ENCODE measurements at places on chromosomes 4 and X. TPM values are rescaled to one million over a fixed set of nuclear protein-coding genes. Genes with fewer than 3 reads are reported as not detected.
A peak's percentile ranks its signal among the peaks of the same experiment; 100 is the strongest.

Gene JADE3
- total RNA-seq, result 1.8 TPM

Gene C4orf51
- total RNA-seq, result not detected

Gene TMPRSS11B
- not detected for total RNA-seq

Gene DLG3
- total RNA-seq, result 6.5 TPM

Gene DSPP
- total RNA-seq, result not detected

GRCh38 chrX:80223982-80224579 is 196.2 kb upstream of the TENT5D start:
- no peak for DNase-seq

- no peak for DNase-seq
Measured at GRCh38 chr4:175929441-175929840, 117.4 kb upstream of the GPM6A start.

DNA sequence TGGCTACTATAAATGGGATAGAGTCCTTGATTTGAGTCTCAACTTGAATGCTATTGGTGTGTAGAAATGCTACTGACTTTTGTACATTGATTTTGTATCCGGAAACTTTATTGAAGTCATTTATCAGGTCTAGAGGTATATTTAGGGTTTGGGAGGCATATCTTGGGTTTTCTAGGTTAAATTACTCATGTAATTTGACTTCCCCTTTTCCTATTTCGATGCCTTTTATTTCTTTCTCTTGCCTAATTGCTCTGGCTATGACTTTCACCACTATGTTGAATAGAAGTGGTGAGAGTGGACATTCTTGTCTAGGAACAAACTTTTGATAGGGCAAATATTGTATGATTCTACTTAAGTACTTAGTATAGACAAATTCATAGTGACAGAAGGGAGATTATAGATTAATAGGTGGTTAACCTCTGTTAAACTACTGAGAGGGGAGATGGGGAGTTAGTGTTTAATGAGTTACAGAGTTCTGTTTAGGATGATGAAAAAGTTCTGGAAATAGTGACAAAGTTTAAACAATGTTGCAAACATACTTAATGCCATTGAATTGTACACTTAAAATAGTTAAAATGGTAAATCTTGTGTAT is 22.8 kb upstream of the HSPA4L start:
- no peak for DNase-seq

DNA sequence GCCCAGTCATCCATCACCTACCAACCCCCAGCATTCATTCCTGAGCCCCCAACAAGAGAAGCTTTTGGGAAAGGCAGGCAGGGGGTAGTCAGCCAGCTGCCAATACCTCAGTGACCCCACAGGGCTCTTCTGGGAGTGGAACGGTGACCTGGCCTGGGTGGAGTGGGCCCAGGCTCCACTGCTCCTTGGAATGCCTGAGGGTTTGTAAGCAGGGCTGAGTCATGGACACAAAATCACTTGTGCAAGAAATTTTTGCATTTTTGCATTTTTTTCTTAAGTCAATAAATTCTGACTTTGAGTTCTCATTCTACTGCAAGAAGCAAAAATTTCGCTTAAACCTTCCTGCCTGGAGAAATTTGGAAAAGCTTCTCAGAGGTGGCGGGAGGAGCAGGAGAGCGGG is 18.5 kb downstream of the SORCS2 start:
- no peak for DNase-seq

DNA sequence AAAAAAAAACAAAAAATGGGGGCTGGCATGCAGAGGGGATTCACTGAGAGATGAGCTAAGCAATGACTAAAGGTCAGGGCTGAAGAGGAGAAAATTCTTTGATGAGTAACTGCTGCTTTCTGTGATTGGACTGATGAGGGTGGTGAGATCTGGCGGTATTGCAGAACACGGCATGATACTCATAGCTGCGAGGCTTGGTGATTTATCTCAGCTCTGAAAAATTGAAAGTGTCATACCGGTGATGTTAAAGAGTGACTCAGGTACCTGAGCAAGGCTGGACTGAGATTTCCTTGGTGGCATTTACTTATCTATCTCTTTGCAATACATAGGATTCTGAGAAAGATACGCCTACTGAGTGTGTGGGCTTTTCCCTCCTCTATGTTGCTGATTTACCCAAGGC is 204.1 kb upstream of the DDX53 start:
- DNase-seq, result no peak

- no peak for DNase-seq
Measured at GRCh38 chrX:41352329-41352838, 18.4 kb downstream of the DDX3X start.

GRCh38 chr4:156606554-156607477 is 364.8 kb downstream of the PDGFC start:
- DNase-seq, result no peak

DNA sequence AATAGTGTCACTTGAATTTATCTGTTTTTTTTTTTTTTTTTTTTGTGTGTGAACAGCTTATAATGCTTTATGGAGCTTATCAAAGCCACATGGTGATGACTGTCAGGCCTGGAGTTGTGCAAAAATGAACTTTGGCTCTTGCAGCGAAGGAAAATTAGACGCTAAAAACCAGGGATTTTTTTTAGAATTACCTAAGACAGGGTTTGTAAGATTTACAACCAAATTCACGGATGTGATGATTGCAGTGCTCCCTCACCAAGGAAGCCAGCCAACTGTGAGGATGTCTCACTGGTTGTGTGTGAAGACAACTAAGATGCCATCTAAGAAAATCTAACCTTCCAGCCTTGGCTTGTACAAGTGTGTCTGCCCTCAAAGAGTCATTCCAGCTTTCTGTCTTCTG is 127.1 kb upstream of the SLC4A4 start:
- no peak for DNase-seq

GRCh38 chr4:8560265-8561047 is 19.7 kb upstream of the GPR78 start:
- no peak for DNase-seq

- DNase-seq, result no peak
Measured at GRCh38 chr4:38659346-38659745, 4.7 kb upstream of the KLF3 start.

- peak; percentile 22 for DNase-seq
Measured at GRCh38 chrX:24260842-24261550, 52.9 kb downstream of the SUPT20HL2 start.

- DNase-seq, result no peak
Measured at GRCh38 chr4:52112411-52112810, 61.3 kb downstream of the SPATA18 start.
